ENCODE measurements at places on chromosomes 11 and 22. TPM values are rescaled to one million over a fixed set of nuclear protein-coding genes. Genes with fewer than 3 reads are reported as not detected.

The DEPDC7 gene
- 21.5 TPM for total RNA-seq

The PRG3 gene
- not detected for total RNA-seq

The LINC01488 gene
- not detected for total RNA-seq

The HTR3A gene
- not detected for total RNA-seq

The SYNGR1 gene
- total RNA-seq, result 18.6 TPM

The OR4D5 gene
- total RNA-seq, result not detected

The TYR gene
- not detected for total RNA-seq

The TBX1 gene
- not detected for total RNA-seq

The RCN1 gene
- 280 TPM for total RNA-seq

The SPTBN2 gene
- 0.27 TPM for total RNA-seq

The CASP4 gene
- 61.0 TPM for total RNA-seq

The OR8B4 gene
- not detected for total RNA-seq

The CCDC15 gene
- 2.6 TPM for total RNA-seq

The SLC17A6 gene
- not detected for total RNA-seq

The USP2 gene
- total RNA-seq, result 0.34 TPM

The TMA7B gene
- not detected for total RNA-seq

The CCDC87 gene
- total RNA-seq, result 0.54 TPM

The CAT gene
- 38.0 TPM for total RNA-seq

The PGA4 gene
- total RNA-seq, result not detected

The MUC5AC gene
- not detected for total RNA-seq

The IGF2 gene
- total RNA-seq, result 0.97 TPM

The CTSW gene
- total RNA-seq, result 0.22 TPM

The CHRDL2 gene
- not detected for total RNA-seq

The GPHA2 gene
- not detected for total RNA-seq

The NRIP3 gene
- total RNA-seq, result 9.9 TPM

The DUSP8 gene
- 0.48 TPM for total RNA-seq

The C22orf42 gene
- not detected for total RNA-seq

The CCS gene
- 22.6 TPM for total RNA-seq

The GNG3 gene
- not detected for total RNA-seq

The TRIM51 gene
- total RNA-seq, result not detected

The USH1C gene
- total RNA-seq, result not detected

The MPZL3 gene
- 0.52 TPM for total RNA-seq

The OR52H1 gene
- not detected for total RNA-seq

The SPDYC gene
- total RNA-seq, result not detected

The CCDC188 gene
- total RNA-seq, result 0.70 TPM
